ENCODE measurements at places on chromosomes 6 and 20.

DNA sequence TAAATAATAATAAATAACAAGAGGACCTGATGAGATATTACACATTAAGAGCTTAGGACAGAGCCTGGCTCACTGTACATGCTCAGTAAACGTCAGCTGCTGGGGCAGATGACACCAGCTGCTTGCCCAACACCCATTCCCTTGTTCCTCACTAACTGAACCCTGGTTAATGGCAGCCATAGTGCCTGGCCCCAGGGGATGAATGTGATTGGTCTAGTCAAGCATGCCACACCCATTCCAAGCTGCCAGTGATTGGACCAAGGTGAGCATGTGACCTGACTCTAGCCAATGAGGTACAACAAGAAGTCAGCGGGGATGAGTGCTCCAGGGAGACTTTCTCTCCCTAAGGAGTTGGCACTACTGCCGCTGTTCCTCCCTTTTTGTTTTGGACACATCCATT is 85.1 kb upstream of the PTPN1 start:
- DNase-seq = peak; percentile 47

DNA sequence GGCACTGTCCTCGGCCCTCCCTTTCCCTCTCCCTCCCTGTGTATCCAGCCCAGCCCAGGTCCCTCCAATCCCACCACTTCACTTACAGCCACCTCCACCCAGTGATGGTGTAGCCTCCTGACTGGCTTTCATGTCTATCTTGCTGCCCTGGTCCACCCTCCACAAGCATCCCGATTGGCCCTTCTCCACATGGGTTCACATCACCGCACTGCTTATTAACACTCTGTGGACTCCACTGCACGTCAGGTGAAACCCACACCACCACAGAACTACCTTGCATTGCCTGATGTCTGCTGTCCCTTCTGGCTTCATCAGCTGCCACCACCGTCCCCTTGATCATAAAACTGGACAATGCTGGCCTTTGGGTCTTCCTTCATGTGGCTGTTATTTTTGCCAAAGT is 220.4 kb upstream of the ARID1B start:
- DNase-seq = no peak

DNA sequence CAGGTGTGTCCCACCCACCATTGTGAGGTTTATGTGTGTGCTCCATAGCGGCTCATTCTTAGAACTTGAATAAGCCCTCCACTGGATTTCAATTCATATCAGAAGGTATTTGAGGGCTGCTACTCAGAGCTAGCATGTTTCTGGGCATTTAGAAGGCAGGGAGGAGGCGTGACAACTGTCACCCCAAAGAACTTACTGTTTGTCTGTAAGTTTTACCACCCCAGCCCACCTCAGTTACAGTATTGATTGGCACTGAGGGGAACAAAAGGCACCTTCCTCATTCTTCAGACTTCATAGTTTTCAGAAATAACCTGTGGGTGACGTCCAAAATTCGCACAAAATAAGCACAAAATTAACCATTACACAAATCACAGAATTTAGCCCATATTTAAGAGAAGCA is 81.7 kb downstream of the KHDC1L start:
- DNase-seq = no peak

- no peak for DNase-seq
These were observed 21.2 kb upstream of the RTF2 start for GRCh38 chr20:56447227-56447626.

DNA sequence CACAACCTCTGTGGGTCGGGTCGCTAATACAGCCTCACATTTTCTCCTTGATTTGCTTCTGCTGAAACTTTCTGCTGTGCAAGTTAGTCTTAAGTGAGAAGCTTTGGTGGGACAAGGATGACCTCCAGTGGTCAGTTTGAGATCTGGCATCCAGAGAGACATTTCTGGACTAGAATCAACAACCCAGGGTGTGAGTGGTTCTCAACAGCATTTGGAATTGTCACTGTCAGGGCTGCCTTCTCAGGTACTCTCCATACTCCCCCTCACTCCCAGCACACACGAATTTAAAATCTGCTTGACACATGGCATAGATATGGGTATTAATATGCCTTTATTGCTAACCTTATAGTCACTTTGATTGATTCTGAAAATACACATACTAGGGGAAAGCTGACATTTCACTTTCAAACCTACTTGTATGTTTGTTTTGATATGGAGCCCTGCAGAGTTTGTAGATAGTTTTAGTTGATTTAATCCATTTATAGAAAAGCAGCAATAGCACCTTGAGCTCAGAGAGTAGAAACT is 13.2 kb downstream of the OTOR start:
- peak; percentile 75 for DNase-seq

Measured in fibroblast of mammary gland (primary cell).